Hematopoietic multipotent progenitor cell (in vitro differentiated cells): ENCODE measurements at places on chromosomes 6 and 20. TPM values are rescaled to one million over a fixed set of nuclear protein-coding genes. Genes with fewer than 3 reads are reported as not detected.

- no peak for DNase-seq
These were observed 44.8 kb downstream of the TXNDC5 start for GRCh38 chr6:7865781-7866180.

GRCh38 chr6:25053875-25054371 lies 118.2 kb upstream of the RIPOR2 start:
- DNase-seq: peak; percentile 56

DNA sequence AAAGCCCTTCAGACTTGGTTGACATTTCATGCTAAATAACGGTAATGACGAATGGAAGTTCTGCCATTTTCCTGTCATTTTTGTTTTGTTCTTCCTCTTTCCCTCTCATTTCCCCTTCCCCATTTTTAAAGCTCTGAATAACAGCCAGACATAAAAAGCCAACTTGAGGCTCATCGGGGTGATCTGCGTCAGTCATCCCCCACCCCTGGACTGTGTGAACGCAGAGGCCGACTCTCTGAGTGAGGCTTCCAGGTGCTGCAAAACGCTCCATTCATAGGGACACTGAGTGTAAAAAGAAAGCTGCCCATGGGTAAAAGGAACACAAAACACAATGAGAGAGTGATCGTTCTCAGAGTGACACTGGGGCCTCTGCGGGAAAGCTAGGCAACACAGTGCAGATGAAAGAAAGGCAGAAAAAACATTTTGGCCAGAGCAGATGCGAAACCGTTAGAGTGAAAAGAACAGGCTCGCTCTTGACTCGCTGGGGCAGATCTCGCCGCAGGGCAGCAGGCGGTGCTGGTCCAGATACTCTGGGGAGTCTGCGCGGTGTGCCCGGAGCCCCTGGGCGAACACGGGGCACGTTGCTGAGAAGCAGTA lies 684.8 kb downstream of the QKI start:
- DNase-seq: no peak

DNA sequence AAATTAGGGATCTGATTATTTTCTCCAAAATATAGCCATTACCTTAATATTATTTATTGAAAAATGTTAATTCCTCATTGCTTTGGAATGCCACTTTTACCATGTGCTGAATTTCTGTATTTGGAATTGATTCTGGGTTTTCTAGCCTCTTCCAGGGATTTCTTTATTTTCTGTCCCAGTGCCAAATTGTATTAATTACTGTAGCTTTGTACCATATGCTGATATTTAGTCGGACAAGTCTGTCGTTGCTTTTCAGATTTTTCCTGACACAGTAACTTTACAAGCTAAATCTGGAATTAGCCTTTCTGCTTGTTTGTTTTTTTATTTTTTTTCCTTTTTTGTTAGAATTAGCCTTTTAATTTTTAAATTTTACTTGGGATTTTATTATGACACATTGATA lies 10.9 kb upstream of the TMEM14B start:
- no peak for DNase-seq

Gene PTCRA
- under 0.01 TPM for total RNA-seq
